CD4-positive, alpha-beta T cell treated with Interleukin-6 at 100 ng/mL for 8 hours (primary cell): ENCODE measurements at places on chromosomes 6 and 20.

DNA sequence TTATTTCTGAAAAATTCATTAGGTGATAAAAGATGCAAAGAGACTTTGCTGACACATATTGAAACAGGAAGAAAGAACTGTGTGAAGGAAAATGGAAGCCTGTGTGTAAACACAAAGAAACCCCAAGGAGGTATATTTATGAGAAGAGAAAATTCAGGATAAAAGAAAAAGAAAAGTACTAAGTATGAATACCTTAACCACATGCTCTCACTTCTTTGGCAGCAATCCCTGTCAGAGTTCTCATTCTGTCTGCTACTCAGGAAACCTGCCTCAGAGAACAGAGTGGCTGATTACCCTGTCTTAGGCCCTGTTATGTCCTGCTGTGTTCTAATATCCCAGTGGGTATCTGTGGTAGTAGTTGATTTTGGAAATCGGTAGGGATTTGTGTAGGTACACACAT lies 457.9 kb downstream of the TBC1D32 start:
- DNase-seq = no peak

- no peak for DNase-seq
Measured at GRCh38 chr20:4069751-4070150, 54.4 kb upstream of the RNF24 start.

- DNase-seq = no peak
Measured at GRCh38 chr20:61205769-61206168, 46.3 kb upstream of the CDH4 start.

- DNase-seq = no peak
Measured at GRCh38 chr6:135922746-135923145, 71.2 kb downstream of the PDE7B start.

DNA sequence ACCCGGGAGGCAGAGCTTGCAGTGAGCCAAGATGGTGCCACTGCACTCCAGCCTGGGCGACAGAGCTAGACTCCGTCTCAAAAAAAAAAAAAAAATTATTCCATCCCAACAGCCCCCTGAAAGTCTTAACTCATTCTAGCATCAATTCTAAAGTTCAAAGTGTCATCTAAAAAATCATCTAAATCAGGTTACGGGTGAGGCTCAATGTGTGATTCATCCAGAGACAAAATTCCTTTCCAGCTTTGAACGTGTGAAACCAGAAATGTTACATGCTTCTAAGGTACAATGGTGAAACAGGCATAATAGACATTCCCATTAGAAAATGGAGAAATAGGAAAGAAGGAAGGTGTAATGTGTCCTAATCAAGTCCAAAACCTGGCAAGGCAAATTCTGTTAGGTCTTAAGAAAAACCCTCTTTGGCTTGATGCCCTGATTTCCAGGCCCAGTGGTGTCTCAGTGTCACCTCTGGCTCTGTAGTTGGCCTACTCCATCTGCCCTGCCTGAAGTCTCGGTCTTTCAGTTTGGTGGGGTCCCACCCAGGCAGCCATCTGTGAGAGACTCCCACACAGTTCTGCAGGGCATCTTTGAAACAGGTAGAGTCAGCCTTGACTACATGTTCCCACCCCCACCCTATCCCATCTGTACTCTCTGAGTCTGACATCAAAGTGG lies 43.5 kb downstream of the HFE start:
- no peak for DNase-seq

DNA sequence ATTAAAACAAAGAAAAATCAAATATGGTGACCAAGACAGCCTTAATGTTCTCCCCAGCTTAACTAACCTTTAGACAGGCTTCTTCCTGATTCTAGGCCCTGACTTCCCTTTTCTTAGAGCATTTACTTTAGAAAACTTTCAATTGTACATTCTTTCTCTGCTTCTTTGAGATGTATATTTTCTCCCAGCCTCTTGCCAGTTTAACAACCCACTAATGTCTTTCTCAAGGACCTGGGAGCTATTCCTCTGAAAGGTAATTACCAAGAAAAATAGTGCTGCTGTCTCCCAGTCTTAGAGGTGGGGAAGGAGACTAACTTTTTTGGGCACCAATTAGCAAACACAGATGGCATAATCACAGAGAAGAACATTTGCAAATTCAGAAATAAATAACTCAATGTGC lies 62.8 kb upstream of the KCNQ5 start:
- no peak for DNase-seq

DNA sequence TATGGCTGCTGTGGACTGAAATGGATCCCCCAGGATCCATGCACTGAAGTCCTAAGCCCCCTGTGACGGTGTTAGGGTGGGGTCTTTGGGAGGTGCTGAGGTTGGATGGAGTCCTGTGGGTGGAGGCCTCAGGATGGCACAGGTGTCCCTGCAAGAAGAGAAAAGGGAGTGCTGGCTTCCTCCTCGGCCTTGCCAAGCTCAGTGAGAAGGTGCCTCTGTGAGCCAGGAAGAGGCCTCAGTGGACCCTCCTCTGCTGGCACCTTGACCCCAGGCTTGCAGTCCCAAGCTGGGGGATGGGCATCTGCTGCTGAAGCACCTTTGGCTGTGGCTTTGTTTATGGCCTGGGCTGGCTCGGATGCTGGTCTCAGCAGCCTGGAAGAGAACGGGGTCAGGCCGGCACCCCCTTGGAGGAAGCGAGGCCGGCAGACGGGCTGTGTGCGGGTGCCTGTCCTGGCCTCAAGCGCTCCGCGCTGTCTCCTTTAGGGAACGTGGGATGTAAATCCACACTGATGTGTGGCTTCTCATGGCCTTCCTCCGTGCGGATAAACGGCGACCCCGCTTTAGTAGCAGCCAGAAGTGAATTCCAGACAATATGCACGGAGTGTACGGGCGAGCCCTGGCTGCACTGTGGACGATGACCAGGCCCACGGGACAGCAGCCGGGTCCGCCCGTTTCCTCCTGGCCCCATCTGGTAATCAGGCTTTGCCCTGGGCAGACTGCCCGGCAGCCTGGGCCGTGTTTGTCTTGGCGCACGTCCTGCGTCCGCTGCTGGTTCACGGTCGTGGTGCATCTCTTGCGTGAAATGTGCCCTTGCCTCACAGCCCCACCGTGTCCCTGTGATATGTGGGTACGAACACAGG lies 182.6 kb downstream of the ERMARD start:
- DNase-seq = no peak

- DNase-seq = no peak
Measured at GRCh38 chr6:107344981-107345380, 114.4 kb downstream of the PDSS2 start.

DNA sequence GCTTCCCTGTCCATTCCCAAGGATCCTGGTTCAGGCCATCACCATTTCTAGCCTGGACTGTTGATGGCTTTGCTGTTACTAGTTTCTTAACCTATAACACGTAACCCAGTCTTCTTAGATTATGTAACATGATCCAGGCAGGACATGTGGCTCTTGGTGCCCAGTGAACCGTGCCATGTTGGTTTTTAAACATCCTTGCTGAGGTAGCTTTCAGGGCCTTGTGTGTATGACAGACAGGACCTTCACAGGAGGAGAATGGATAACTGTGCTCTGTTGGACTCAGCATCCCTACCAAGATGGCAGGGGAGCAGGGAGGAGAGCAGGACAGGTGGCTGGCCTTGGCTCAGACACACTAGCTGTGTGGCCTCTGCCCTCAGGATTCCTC lies 46.8 kb downstream of the PANK2 start:
- no peak for DNase-seq

- no peak for DNase-seq
Measured at GRCh38 chr6:11919771-11920440, 92.2 kb upstream of the HIVEP1 start.

- DNase-seq = no peak
Measured at GRCh38 chr6:134081506-134081905, 29.1 kb upstream of the SLC2A12 start.

GRCh38 chr20:47998736-47999135 lies 213.5 kb upstream of the SULF2 start:
- no peak for DNase-seq

DNA sequence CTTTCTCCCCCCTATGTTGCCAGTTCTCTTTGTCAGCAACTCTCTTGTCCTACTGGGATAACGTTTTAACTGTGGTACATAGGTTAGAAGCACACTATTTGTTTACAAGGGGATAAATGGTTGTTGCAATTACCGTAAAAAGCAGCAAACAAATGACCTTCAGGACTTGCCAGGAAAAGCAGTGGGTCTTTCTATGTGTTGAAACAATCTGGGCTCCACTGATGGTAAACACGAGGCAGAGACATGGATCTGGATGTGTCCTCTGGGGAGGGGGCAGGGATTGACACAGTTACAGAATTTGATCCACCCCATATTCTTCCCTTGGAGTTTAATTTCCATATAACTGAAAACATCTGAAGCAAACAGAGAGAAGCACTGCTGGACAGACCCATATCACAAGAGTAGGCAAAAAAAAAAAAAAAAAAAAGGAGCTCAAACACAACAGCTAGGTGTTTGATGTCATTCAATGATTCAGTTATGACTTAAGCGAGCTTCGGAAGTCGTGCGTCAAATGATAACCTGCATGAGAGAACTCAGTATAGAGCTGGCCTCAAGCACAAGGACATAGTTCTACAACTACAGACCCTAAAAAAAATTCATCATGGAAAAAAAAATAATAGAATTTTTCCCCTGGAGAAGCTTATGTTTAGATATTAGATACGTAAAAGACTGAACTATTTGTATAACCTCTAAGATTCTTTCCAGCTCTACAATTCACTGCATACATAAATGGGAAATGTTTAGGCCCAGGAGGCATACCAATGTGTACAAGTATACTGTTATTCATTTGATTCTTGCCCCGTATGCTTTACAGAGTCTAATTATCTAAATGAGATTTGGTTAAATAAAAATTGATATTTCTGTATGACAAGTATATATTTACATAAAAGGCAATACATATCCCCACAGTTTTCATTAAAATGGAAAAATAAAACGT lies 127.7 kb downstream of the ALDH8A1 start:
- no peak for DNase-seq

GRCh38 chr20:6698056-6698455 lies 69.4 kb upstream of the BMP2 start:
- no peak for DNase-seq

- no peak for DNase-seq
Measured at GRCh38 chr6:150966786-150967185, 101.3 kb downstream of the MTHFD1L start.

GRCh38 chr20:53428996-53429395 lies 164.6 kb downstream of the ZNF217 start:
- no peak for DNase-seq

DNA sequence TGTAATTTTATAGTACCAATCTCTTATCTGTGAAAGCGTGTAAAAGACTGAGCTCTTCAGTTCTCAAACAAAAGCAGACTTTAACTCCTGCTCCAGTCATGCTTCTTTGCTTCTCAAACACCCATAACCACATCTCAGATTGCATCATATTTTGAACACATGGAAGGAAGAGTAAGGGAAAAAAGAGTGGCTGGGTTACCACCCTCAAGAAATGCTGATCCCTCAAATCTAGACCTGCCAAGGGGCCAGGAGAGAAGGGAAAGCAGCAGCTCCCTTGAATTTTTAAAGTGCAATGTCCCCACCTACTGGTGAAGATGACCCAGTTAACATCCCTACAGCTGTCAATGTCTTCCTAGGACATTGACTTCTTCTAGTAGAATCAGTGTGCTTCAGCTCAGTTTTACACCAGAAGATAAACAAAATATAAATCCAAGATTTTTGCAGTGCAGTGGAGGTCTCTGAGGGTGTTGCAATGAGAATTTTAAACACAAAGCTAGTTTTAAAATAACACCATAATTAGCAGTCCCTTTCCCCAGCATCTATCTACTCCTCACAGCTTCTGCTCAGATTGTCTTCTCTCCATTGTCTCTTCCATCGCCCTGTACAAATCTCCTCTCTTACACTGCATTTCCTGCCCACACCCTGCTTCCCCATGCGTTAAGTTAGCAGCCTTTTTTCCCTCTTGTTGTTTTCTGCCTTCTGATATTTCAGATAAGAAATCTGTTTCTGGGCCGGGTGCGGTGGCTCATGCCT lies 22.6 kb upstream of the HLA-DQB2 start:
- DNase-seq = peak; percentile 32

DNA sequence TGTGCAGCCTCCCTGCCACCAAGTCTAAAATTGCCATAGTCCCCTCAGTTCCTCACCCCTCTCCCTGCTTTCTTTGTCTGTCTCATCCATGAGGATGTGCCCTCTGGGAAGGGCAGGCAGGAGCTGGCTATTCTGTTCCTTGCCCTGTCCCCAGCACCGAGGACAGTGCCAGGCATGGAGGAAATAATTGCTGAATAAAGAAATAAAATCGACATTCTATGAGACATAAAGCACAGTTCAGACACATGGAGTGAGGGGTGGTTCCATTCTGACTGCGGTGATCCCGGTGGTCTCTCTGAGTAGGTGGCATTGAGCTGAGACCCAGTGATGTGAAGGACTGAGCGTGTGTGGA lies 23.5 kb upstream of the NOL4L start:
- no peak for DNase-seq

DNA sequence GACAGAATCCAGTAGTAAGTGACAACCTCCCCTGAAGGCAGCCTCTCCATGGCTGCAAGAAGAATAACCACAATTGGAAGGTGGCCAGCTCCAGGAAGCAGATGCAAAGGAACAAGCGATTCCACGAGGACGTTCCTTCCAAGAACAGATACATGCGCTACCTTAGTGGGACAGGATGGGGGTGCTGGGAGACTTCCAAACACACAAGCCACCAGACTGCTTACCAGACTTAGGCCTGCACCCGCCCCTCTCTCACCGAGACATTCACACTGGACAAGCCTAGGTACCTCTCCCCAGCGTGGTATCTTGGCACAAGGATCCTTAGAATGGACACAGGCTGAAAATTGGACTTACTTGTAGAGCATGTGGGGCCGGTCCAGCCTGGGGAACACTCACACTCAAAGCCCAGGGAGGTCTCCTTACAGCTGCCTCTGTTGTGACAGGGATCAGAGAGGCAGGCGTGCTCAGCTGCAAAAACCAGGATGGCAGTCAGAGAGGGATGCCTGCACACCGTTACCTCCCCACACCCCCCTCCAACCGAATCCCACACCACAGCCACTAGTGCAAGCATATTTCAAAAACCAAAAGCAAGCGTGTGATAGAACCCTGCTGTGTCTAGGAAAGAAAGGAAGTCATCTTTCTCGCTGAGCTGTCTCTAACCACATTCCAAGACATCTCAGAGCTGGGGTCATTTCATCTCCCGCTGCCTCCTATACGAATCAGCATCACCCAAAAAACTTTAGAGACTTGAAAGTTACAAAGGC lies 22.4 kb downstream of the JAG1 start:
- no peak for DNase-seq

DNA sequence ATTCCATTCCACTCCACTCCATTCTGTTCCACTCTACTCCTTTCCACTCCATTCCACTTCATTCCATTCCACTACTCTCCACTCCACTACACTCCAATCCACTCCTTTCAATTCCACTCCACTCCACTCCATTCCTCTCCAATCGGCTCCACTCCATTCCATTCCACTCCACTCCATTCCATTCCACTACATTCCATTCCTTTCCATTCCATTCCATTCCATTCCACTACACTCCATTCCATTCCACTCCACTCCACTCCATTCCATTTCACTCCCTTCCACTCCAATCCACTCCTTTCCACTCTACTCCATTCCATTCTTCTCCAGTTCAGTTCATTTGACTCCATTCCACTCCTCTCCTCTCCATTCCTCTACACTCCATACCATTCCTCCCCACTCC lies 26.2 kb upstream of the DEFB125 start:
- DNase-seq = no peak

GRCh38 chr6:136751522-136751956 lies 40.7 kb downstream of the MAP3K5 start:
- peak; percentile 67 for DNase-seq
